ENCODE measurements at places on chromosomes 13 and 19.

DNA sequence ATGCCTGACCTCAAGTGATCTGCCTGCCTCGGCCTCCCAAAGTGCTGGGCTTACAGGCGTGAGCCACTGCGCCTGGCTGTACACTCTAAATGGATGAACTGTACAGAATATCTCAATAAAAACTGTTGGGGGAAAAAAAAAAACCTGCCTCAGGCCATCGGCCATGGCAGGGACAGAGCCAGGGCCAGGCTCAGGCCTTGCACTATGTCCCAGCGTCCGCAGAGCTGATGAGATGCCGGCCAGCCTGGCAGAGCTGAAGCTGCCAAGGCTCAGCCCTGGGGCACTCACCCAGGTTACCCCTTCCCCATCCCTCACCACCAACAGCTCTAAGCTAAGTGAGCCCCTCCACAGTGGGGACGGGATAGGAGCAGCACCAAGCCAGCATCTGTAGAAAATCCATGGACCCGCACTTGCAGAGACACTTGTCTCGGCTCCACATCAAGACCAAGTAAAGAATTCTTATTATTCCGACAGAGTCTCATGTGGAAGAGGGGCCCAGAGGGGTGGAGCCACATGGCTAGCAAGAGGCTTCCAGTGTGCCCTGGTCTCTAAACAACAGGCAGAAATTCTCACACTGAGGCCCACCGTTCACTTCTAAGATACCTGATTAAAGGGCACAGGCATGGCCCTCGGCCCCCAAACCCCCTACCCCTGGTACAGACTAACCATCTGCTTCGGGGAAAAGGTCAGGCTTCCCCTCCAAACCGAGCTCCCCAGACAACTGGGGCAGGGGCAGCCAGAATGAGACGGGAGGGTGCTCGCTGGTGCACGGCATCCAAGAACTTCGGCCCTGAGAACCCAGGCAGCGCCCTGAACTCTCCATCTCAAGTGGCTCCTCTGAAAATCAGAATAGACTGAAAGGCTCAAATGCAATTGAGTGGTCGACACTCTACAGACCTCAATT, 5.8 kb downstream of the PPP6R1 start:
- no peak for DNase-seq

DNA sequence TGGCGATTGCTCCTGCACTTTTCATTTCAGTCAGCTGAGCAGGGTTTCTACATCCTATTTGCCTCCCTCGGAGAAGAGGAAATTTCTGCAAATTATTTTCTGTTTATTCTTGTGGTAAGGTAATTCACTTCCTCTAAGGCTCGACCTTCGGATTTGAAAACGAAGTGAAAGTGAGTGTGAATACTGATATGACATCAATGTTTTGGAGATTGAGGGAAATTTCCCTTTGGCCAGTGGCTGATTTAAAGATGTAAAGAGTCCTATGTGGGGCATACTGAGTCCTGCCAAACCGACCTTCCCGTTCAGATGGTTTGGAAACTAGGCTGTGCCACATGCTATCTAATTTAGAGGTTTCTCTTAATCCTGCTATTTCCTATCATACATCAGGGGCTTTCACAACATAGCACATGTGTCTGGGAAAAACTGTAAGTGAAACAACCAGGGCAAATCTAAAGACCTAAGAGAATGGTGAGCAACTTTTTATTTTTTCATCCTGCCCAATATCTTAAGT, 112.3 kb downstream of the POSTN start:
- no peak for DNase-seq

GRCh38 chr19:1872807-1873523, 9.6 kb upstream of the KLF16 start:
- no peak for DNase-seq

DNA sequence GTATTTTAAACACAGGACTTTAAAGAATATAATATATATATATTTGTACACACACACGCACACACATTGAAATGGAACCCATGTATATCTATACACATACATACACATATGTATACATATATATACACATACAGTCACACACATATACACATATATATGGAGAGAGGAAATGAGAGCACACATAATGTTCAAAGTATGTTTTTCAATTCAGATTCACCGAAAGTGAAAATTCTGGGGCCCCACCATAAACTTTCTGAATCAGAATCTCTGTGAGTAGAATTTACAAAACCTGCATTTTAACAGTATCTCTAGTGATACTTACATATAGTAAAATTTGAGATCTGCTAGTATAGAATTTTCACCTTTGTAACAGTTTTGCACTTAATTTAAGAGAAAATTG, 60.4 kb upstream of the OBI1 start:
- DNase-seq: no peak

DNA sequence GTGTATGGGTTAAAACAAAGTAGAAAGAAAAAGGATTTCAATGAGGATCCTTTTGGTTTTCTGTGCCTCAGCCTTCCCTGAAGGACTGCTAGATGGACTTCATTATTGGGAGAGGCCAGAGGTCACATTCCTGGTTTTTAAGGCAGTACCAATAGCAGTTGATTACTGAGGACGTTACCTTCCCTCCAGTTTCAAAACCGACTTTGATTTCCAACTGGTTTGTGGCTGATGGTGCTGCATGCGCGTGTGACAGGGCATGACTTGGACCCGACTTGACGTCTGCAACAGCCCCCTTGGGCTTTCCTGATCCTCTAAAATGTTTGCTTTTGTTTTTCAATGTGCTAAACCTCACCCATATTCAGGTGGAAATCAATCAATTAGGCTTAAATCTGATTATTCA, 314.3 kb upstream of the ARGLU1 start:
- DNase-seq: no peak

DNA sequence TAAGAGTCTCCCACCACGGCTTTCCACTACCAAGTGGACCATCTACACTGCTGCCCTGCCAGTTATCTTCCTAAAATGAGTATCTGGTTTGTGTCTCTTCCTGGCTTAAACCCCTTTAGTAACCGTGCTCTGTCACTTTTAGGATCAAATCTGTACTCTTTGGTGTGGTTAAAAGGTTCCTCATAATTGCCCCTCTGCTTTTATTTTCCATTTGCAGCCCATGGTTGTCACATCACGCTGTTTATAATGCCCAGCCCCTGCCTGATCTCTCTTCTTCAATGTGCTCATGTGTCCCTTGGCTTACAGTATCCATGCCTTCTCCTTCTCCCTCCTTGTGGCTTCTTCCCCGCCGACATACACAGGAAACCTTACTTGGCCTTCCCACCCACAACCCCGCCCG, 100.1 kb downstream of the DGKH start:
- no peak for DNase-seq

- DNase-seq: no peak
Observed at GRCh38 chr19:19619181-19619848, 828 bp upstream of the PBX4 start.

DNA sequence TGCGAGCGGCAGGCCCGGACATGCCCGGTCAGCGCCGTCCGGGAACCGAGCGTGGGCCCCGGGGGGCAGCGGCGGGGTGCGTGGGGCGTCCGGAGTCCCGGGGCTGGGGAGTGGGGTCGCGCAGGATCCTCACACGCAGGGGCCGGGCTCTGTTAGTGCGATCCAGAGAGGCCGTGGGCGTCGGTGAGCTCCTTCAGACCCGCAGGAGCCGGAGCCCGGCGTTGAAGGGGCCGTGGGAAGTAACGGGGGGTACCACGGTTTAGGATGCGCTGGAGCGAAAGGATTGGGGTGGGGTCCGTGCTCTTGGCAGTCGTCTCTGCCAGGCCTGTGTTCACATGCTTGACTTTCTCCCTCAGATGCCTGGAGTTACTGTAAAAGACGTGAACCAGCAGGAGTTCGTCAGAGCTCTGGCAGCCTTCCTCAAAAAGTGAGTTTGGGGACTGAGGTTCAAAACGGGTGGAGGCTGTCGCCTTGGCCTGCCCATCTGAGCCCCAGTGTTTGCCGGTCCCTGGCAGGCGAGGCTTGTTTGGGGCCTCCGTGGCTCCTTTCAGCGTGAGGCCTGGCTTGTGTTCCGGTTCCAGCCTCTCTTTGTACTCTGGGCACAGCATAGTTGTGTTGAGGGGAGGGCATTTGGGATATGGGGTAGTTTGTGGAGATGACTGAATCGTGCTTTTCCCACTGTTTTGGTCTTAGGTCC, 512 bp downstream of the RPS19 start:
- DNase-seq: no peak

- no peak for DNase-seq
Observed at GRCh38 chr13:109323338-109323737, 463.0 kb downstream of the IRS2 start.

DNA sequence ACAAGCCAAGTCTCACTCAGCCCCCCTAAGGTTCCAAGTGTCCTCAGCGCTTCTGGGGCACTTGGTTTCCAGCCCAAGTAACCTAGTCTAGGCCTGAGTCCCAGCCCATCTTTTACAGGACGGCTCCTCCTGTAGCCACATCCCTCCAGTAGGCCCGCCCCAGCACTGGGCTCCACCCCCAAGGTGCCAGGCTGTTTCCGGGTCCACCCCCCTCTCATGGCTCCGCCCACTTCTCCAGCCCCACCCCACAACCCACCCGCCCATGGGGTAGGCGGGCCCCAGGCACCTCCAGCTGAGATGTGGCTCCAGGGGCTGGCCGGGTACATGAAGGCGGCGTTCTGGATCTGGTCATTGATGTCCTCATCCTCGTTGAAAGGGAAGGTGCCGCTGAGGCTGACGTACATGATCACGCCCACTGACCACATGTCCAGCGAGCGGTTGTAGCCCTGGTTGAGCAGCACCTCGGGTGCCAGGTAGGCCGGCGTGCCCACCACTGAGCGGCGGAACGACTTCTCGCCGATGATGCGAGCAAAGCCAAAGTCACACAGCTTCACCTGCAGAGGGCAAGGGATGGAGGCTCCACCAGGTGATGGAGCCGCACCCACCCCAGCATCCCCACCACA, 17.2 kb upstream of the DACT3 start:
- DNase-seq: peak; percentile 81

- no peak for DNase-seq
Observed at GRCh38 chr19:45195764-45196163, 17.2 kb downstream of the BLOC1S3 start.

DNA sequence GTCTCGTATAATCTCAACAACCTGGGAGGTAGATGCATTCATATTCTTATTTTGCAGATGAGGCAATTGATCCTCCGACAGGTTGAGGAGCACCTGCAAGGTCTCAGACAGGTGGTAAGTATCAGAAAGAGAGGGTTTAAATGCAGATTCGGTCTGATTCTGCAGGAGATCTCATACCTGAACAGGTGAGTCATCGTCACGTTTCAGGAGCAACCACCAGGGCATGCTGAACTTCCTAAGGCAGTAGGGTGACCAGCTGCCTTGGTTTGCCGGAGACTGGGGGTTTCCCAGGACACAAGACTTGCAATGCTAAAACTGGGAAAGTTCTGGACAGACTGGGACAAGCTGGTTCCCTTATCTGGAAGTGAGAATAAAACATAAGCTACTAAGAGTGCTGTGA, 68.8 kb upstream of the TSHZ3 start:
- no peak for DNase-seq

- no peak for DNase-seq
Observed at GRCh38 chr19:51809787-51810186, 14.8 kb downstream of the FPR3 start.

- DNase-seq: no peak
Observed at GRCh38 chr19:16541526-16542044, 652 bp downstream of the CHERP start.

DNA sequence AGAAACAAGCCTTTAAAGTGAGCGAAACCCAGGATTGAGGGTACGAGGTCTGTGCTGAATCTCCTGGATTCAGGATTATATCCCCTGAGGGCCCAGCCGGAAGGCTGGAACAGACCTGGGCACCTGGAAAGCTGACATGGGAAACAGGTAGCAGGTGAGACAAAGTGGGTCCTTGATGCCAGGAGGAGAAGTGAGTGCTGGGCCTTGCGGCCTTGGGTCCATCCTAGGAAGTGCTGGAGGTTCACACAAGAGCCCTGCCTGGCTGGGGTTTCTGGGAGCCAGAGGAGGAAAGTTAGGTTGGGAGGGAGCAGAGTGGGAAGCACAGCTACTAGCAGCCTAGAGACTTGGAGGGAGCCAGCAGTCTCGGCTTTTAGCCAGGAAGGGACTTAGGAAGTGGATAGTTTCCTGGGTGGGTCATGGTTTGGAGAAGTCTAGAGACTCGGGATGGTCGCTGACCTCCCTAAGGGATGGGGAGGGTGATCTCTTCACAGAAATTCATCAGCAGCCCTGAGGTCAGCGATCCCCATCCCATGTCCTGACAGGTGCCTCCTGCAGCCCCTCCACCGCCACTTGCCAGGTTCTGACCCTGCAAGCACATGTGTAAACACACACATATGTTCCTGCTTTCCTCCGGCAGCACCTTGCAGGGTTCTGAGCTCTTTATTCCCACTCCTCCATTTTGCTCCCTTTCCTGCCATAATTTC, 29.4 kb upstream of the ZNF492 start:
- DNase-seq: no peak

- DNase-seq: no peak
Observed at GRCh38 chr13:46803586-46803985, 6.6 kb upstream of the ESD start.

DNA sequence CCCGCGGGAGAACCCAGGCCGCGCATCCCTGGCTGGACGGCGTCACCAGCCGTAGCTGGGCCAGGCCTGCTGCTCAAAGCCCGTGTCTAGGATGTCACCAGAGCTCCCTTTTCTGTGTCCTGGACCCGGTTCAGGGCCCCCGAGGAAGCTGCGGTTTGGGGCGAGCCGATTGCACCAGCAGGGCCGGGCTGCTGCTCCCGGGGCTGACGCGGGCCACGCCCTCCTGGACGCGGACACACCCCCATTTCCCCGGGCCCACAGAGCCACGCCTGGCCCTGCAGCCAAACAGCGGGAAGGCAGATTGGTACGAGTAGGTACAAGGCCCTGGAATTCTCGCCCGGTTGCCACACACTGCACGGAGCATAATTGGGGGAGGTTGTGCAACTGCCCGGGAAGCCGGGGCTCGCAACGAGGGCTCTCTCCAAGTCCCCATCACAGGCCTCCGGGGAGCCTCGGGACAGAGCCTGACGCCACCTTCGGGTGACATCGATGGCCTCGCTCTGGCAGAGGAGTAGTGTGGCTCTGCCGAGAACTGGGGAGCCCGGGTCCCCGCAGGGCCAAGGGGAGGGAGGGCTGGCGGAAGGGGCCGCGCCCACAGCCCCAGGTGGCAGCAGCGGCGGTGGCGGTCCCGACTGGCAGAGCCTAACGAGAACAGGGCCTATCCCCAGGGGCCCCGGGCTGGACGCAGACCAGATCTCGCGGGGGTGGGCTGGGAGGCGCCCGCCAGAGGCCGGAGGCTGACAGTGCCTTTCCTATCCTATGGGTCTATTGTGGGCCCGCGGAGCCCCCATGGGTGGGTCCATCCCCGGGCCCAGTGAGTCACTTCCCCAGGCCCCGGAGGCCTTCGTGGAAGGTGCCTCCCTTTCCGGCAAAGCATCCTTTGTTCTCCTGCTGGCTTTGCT, 23.5 kb downstream of the KCTD15 start:
- DNase-seq: peak; percentile 90

GRCh38 chr19:40692212-40692551, 1.7 kb upstream of the NUMBL start:
- no peak for DNase-seq

DNA sequence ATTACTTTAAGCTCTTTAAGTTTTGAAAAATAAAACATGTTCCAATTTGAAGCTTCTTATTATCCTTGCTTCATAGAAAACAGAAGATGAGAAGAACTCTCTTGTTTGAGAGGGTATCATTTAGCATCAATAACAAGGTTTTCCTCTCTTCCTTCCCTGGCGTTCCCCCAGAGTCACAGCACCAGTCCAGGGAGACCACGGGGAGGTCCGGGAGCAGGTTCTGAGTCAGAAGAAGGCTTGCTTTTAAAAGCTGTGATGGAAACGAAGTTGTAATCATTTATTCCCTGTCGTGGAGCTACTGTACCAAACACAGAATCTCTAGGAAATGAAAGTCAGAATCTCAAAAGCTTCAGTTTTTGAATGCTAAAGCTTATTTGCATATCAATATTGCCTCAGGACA, 174.0 kb upstream of the LSM14A start:
- DNase-seq: peak; percentile 18
